CD8-positive, alpha-beta memory T cell (primary cell): ENCODE measurements at places on chromosomes 5 and 9.
A peak's percentile ranks its signal among the peaks of the same experiment; 100 is the strongest.

DNA sequence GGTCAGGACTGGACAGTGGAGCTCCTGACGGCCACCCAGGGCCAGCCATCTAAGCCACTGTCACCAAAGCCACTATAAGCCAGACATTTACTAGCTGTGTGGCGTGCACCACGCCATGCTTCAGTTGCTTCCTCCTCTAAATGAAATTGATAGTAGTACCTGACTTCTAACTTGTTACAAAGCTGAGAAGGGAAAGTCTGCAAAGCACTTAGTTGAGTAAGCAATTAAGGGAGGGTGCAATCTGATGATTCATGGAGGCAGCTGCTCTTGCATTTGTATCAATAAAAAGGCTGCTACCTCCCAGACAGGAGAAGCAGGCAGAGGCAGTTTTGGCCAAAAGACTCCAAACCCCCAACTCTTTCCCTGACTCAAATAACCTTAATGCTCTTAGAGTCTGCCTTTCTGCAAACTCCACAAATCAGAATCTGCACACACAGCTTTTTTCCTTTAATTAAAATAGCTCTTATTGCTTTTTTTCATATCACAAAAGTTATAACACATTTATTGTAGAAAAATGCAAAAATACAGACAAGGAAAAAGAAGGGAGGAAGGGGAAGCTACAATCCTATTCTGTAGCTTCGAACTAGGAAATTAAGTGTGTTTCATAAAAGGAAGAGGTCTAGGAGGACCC lies 19.3 kb upstream of the RAPGEF1 start:
- no peak for DNase-seq

GRCh38 chr9:104895572-104895971 lies 32.4 kb downstream of the ABCA1 start:
- DNase-seq: no peak

- DNase-seq: no peak
Observed at GRCh38 chr5:171989276-171989675, 17.2 kb downstream of the FBXW11 start.

- DNase-seq: no peak
Observed at GRCh38 chr5:16799796-16800195, 136.3 kb downstream of the MYO10 start.

DNA sequence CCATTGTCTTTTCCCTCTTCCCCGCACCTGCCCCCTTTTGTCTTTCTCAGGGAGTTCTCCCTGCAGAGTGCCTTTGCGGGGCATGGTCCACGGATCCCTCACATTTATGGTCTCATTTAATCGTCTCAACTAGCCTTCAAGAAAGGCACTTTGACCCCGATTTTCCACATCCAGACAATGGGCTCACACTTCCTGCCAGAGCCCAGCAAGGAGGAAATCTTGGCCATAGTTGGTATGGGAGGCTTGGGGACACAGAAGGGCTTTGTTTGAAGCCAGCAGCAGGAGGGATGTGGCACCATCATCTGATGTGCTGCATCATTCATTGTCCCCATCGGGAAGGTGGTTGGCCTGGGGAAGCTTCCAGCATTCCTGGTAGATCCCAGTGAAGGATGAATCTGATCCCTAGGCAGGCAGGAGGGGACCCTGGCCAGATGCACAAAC lies 24.9 kb downstream of the GSN start:
- DNase-seq: no peak

DNA sequence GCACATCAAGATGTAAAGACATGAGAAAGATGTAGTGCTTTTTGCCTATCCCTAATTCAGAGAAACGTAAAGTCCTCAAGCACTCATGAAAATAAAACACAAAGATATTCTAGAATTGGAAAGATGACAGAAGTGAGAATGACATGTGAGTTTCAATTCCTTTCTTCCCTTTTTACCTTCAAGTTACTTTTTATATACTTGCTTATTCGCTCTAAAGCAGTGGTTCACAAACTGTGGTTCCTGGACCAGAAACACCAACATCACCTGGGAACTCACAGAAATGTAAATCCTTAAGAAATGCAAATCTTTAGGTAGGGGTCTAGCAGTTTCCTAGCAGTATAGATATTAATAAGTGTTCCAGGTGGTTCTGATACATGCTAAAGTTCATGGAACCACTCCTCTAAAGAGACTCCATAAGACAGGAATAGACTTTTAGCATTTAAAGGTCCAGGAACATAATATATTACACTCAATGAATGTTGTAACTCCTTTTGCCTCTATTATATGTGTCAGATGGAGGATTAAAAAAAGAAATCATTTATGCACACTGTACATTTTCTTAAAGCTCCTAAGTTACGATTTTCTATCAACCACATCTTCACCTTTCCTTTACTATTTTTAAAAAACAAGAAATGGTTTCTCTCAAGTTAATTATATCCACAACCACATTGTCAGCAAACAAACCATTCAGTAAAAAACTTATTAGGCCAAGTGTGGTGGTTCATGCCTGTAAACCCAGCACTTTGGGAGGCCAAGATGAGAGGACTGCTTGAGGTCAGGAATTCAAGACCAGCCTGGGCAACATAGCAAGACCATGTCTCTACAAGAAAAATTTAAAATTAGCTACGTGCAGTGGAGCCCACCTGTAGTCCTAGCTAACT lies 39.9 kb downstream of the ERP44 start:
- DNase-seq: no peak

GRCh38 chr5:119302916-119303897 lies 52.6 kb upstream of the TNFAIP8 start:
- no peak for DNase-seq

DNA sequence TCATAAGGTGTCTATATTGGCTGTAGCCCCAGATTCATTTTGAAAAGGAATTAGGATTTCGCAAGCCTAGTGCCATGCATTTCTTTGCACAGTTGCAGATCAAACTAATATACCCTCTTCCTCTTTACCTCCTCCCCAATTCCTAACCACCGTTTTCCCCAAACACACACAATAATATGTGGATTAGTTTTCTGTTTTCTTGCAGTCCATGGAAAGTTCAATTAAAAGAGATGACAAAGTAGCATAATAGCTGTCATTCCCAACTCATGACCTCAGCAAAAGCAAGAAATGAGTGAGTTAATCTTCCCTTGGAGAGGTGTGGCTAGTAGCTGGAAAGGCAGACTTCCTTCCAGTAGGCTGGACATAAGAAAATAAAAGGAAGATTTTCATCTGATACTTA lies 349.1 kb downstream of the TMEM232 start:
- DNase-seq: no peak

DNA sequence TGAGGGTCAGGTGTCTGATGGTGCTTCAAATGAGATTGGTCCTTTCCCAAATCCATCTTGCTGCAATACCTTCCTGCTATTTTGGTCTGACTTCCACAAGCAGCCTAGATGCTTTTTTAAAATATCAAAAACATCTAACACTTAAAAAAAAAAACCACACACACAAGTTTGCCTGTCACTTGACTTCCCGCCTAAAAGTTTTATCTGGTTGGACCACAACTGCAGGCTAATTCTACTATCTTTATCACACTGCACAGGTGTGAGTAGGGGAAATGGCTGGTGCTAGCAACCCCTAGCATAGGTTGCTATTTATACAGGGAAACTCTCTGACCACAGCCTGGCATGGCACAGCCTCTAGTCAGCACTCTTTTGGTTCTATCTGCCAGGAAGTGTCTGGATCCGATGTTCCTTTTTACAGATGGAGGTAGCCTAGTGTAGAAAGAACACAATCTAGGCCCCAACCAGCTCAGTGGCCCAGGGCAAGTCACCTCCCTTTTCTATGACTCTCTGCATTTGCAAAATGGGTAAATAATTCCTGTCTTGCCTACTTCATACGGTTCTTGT lies at the start of gene HEMGN:
Gene HEMGN, minus strand, starts transcription at position 92 of the 564 bp plus-strand sequence. Its CDS starts 36 bp downstream, at position 56.
- peak; percentile 65 for DNase-seq

GRCh38 chr5:1323803-1324173 lies 21.1 kb downstream of the CLPTM1L start:
- no peak for DNase-seq

GRCh38 chr5:14790220-14790619 lies 81.4 kb downstream of the ANKH start:
- DNase-seq: no peak

DNA sequence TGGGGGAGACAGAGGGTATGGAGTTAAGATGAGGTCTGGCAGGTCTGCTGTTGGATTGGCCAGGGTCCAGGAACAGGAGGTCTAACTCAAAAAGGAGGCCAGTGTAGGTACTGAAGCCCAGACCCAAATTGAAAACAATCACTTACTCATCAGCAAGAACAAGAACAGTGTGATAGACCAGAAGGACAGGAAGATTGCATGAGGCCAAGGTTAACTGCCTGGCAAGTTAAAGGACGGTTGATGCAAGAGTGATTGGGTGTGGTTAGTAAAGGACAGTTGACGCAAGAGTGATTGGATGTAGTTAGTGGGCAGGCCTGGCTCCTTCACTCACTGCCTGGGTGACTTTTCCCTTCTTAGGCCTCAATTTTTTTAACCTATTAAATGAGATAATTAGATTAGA lies 132.6 kb downstream of the PDZD2 start:
- no peak for DNase-seq
